Stimulated activated naive B cell treated with anti-CD40 and anti-IgM and Interleukin-4, amounts not matched to agents 10 μg/mL and 1 μg/mL and 100 μg/mL, for 72 hours (primary cell): ENCODE measurements at places on chromosomes 12 and 14.

DNA sequence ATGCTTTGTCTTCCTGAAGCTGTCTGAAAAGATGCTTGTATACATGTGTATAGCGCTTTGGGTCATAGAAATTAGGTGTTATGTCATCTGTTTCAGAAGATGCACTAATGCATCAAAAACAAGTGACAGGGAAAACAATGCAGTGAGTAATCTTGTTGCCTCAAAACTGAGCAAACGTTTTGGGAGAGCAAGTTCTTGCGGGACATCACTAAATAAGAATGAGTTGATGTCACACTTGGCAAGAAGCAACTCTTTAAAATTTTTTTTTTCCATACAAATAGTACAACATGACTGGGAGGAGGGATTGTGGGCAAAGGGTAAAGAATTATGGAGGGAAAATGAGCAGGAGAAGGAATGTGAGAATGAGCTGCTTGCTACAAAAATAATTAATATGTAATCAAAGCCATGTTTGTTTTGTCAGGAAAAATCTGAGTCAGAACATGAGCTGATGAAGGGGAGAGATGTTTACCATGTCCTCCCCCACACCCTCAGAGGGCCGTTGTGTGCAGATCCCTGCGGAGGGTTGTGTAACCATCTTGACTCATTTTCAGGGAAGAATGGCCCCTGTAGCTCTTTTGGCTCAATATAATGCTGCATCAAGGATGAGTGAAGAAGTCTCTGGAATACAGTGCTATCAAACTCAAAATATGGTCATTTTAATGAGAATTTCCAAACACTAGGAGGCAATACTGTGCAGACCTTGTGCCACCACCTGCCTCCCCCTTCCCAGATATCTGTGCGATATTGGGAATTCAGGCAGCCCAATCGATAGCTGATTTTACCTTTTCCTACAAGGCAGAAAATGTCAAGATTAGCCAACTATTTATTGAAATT lies 41.4 kb downstream of the BORCS5 start:
- DNase-seq, result no peak

DNA sequence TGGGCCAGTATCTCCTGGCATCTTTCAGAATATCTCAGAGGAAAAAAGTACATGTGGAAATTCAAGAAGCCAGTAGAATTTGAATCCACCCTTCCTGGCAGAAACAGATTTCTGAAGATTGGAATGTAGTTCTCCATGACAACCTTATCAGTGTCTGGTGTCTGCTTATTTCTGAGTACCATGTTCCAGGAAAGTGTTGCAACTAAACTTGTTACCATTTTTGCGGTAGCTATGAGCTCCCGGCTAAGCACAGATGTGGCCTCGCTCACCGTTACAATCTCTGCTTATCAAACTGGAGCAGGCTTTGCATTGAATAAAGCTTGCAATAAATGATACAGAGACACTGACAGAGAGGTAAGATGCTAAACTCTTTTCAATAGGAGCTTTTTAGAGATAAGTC lies 13.0 kb upstream of the ITPR2 start:
- no peak for DNase-seq

DNA sequence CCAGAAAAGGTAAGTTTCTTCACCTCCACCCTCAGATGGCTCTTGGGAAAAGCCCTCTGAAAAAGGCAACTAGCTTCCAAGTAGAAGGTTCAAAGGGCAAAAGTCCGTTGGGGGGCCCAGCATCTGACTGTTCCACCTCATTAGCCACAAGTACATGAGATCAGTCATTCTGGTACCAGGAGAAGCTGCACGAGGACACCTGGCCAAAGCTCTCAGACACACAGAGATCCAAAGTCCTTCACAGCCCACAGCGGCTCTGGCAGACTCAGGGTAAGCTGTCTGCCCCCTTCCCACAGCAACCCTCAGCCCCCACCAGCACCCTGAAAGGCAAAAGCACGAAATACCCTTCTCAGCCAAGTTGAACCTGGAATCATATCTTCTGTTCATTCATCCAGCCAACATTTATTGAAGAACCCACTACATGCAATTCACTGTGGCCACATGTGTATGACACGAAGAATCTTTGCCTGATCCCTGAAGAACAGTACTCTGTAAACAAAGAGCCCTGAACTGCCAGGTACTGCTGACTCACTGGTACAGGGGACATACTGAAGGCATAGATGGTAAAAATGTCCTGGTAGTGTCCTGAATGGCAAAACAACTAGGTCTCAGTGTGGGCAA lies 19.0 kb downstream of the SLC7A7 start:
- DNase-seq, result no peak

DNA sequence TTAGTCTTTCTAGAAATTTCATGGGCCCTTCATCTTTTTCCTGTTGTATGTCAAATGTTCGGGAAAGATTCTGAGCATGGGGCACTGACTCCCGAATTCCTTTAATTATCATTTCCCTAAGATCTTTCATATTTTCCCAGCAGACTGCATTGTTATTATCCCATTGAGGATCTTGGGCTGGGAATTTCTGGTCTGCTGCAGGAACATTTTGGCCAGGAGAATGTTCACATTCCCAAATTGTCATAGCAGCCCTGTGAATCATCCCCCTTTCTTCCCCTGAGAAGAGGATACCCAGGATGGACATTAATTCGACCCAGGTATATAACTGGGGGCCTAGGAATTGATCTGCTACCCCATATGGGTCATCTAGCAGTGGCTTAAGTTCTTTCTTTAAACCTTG lies 112.5 kb downstream of the RIN3 start:
- DNase-seq, result no peak

DNA sequence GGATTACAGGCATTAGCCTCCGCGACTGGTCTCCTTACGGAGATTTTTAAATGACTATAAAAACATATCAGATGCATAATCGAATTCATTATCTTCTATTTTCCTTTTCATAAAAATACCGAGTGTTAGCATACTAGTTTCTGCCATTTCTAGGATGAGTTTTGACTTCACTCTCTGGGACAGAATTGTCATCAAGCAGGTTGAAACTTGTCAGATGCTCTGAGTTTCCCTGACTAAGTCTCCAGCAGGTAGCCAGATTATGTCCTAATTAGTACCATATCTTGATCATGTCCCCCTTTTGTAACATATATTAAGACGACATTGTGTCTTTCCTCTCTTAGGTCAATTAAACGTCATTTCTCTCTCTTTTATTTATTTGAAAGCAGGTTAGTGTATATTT lies 103.5 kb upstream of the RASSF8 start:
- DNase-seq, result no peak

- no peak for DNase-seq
Measured at GRCh38 chr12:124678421-124678893, 111.0 kb upstream of the NCOR2 start.

- no peak for DNase-seq
Measured at GRCh38 chr14:87205811-87206210, 787.2 kb downstream of the GALC start.

DNA sequence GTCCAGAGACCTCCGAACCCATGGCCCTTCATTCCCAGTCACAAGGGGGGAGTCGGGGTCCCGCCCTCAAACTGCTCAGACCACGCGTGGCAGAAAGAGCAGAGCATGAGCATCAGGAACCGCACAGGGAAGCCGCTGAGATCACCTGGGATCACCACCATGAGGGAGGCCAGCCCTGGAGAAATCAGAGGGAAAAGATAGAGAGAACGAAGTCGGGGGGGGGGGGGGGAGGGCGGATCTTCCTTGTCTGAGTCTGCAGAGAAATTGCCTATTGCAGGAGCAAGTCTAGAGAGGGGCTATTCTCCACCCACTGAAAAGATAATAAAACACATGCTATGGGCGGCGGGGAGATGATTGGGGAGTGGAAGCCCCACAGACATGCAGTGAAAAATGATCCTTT lies 884 bp upstream of the TMEM132C start:
- no peak for DNase-seq

DNA sequence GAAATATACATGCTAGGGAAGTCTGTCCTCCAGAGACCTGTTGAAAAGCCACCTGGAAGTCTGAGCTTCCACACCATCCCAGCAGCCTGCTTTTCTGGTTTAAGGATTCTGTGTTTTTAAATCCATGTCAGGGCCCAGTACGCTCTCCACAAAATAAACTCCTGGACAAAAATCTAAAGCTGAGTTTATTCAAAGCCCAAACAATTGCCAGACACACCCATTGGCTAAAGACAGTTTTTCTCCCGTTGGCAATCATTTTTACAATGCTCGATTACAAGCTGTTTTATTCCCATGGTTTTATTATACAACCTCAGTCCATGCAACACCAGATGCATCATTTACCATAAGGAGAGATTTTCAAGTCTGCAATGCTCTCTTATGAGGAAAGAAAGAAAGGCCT lies 94.5 kb downstream of the MYRFL start:
- DNase-seq, result no peak

DNA sequence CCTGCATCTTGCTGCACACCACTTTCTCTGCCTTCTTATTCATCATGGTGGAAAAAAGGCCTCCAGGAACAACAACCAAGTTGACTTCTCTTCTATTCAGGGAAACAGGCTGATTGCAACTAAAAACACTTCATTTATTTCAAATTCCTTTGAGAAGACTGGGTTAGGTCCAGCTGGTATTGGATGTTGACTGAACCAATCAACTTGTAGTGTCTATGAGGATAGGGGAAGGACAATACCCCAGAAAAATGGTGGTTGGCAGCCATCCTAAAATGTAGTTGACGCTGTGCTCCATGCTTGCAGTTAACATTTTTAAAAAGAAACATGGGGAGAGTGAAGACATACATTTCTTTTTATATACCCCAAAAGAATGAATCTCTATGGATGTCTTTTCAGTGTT lies 34.4 kb upstream of the CRADD start:
- DNase-seq, result no peak

DNA sequence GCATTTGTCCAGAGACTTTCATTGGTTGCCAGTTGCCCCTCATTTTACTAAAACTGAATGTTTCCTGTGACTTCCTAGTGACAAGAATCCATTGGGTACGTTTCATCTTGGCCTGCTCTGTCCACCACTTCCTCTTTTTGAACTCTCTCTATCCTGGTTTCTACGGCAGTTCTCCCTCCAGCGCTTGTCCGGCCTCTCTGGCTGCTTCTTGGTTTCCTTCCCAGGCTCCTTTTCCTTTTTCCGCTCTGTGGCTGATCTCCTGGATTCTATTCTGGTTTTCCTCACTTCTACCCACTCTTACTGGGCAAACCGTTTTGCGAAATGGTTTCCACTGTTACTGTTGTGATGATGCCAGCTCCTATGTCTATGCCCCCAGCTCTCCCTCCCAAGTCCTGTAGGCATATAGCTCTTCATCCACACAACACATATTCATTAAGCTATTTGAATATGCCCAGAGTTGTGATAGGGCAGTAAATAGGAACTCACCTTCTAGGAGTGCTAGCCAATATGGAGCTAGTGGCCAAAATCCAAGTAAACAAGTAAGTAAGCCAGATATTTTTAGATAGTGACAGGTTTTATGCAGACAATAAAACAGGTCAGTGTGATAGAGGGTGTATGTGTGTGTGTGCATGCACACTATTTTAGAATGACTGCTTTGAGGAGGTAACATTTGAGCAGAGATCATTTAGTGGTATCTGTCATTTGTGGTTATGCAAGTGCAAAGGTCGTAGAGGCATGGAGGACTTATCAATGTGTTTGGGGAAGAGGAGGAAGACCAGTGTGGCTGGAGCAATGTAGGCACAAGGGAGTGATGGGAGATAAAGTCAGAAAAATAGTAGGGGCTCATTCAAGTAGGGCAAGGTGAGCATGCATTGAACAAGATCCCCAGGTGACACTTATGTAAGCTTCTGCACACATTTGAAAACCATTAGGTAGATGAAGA lies 27.9 kb upstream of the CTDSP2 start:
- DNase-seq, result no peak

- no peak for DNase-seq
Measured at GRCh38 chr12:97482143-97482693, 19.6 kb downstream of the RMST start.

DNA sequence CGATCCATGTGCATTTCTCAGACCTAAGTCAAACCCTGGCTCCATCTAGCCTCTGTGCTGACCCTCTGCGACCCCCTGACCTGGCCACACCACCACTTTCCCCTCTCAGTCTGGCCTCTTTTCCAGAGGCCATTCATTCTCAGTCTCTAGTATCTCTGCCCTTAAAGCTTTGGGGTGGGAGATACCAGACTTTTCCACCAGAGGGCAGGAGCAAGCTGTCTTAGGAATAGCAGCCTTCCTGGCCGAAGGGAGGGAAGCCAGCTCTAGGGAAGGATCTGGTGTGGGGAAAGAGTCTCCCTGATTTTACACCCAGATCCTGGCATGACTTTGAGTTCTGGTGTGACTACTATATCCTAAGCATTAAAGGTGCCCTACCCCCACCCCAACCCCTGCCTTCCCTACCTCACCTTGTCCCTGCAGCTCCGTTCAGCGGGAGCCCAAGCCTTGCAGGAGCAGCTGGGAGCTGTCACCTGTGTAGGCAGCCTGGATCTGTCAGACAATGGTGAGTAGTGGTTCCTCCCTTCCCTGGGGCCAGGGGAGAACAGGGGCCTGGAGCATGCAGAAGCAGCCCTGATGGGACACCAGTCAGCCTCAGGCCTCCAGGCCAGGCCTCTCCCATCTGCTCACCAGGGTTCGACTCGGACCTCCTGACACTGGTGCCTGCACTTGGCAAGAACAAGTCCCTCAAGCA lies 6.6 kb downstream of the CARMIL3 start:
- peak; percentile 16 for DNase-seq

DNA sequence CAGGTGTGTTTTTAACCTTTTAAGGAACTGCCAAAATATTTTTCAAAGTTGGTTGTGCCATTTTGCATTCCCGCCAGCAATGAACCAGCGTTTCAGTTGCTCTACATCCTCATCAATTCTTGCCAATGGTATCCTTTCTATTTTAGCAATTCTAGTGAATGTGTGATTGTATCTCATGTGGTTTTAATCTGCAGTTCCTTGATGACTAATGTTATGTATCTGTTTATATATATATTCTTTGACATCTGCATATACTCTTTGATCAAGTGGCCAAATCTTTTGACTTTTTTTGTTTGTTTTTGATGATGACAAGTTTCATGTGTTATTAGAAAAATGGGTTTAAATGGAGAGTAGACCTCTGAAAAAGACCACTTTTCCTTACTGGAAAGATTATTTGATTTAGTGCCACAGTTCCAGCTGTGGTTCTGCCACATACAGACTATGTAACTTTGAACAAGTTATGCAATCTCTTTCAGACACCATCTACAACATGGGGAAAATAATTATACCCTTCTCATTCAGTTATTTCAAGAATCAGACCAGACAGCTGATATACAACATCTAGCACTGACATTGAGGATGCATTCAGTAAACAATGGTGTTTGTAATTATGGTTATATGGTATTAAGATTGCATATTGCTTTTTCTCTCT lies 146.3 kb upstream of the CNOT2 start:
- DNase-seq, result no peak

DNA sequence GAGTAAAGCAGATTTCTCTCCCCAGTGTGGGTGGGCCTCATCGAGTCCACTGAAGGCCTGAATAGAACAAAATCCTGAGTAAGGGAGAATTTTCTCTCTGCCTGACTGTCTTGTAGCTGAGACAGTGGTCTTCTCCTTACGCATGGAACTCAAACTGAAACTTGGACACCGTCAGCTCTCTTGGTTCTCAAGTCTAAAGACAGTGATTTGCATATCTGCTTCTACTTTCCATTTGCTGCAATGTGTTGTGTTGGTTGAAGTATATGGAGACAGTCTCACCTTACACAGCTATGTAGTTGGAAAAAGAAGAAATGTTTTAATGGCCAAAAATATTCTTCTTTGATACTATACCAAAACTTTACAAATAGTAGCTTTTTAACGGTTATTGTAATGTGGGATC lies 160.2 kb upstream of the LMNTD1 start:
- no peak for DNase-seq

GRCh38 chr12:129911428-129912049 lies 7.7 kb upstream of the TMEM132D start:
- DNase-seq, result peak; percentile 34

- DNase-seq, result no peak
Measured at GRCh38 chr12:88472775-88473174, 107.5 kb downstream of the KITLG start.
